Memory B cell (primary cell): ENCODE measurements at places on chromosomes 6 and 20.

GRCh38 chr6:141989706-141989959 is 143.1 kb upstream of the GJE1 start:
- no peaks in the 10 kb centered on the region for H3K4me1 ChIP-seq
- DNase-seq = no peak
- H3K36me3 ChIP-seq = no peaks in the 10 kb centered on the region
- H3K27ac ChIP-seq = no peak overlapping the region
- H3K4me3 ChIP-seq = no peak overlapping the region
- no peaks in the 10 kb centered on the region for H3K27me3 ChIP-seq

- H3K27me3 ChIP-seq = no peaks in the 10 kb centered on the region
- H3K4me1 ChIP-seq = no peaks in the 10 kb centered on the region
- DNase-seq = no peak
Observed at GRCh38 chr6:101125380-101125971, 244.3 kb upstream of the ASCC3 start.

DNA sequence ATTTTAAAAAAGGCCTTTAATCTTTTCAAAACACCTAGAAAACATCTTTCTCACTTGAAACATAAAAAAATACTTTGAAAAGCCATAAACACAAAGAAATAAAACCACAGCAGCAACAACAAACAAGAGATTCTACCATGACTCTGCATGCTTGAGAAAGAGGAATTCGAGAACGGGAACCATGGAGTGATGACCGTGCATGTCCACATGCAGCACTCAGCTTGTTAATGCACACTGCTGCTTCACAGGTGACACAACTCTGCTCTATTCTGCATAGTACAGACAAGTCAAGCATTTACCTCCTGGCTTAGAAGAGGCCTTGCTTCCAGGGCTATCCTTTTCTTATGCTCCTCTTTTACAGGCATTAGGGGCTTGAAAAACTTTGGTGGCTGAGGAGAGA is 64.9 kb upstream of the NUP153 start:
- no peaks in the 10 kb centered on the region for H3K27me3 ChIP-seq
- H3K4me3 ChIP-seq = no peak overlapping the region
- no peaks in the 10 kb centered on the region for H3K4me1 ChIP-seq
- no peak overlapping the region for H3K27ac ChIP-seq
- DNase-seq = no peak

DNA sequence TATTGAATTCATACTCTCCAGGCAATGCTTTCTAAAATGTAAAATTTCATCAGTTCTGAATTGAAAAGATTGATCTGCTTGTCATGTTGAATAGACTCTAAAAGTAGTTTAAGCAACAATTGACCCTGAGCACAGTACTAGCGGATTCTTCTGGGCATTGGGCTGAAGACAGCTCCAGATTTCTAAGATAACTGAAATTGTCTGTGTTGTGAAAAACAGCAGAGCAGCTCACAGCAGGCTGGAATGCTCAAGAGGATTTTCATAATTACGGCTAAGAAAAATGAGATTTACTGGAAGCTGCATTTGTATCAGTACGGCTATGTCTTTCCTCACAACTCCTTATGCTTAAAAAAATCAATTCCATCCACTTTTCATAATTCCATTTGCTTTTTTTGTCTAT is 373.7 kb downstream of the HACE1 start:
- DNase-seq = no peak
- no peaks in the 10 kb centered on the region for H3K4me1 ChIP-seq
- H3K27me3 ChIP-seq = no peaks in the 10 kb centered on the region
- H3K27ac ChIP-seq = no peak overlapping the region
- H3K36me3 ChIP-seq = no peaks in the 10 kb centered on the region
- no peak overlapping the region for H3K4me3 ChIP-seq

GRCh38 chr6:148203281-148203925 is 139.2 kb upstream of the SASH1 start:
- H3K27ac ChIP-seq = no peak overlapping the region
- H3K27me3 ChIP-seq = peaks cover 24% of the 10 kb centered on the region
- no peak overlapping the region for H3K4me3 ChIP-seq
- H3K36me3 ChIP-seq = peaks cover 3% of the 10 kb centered on the region

DNA sequence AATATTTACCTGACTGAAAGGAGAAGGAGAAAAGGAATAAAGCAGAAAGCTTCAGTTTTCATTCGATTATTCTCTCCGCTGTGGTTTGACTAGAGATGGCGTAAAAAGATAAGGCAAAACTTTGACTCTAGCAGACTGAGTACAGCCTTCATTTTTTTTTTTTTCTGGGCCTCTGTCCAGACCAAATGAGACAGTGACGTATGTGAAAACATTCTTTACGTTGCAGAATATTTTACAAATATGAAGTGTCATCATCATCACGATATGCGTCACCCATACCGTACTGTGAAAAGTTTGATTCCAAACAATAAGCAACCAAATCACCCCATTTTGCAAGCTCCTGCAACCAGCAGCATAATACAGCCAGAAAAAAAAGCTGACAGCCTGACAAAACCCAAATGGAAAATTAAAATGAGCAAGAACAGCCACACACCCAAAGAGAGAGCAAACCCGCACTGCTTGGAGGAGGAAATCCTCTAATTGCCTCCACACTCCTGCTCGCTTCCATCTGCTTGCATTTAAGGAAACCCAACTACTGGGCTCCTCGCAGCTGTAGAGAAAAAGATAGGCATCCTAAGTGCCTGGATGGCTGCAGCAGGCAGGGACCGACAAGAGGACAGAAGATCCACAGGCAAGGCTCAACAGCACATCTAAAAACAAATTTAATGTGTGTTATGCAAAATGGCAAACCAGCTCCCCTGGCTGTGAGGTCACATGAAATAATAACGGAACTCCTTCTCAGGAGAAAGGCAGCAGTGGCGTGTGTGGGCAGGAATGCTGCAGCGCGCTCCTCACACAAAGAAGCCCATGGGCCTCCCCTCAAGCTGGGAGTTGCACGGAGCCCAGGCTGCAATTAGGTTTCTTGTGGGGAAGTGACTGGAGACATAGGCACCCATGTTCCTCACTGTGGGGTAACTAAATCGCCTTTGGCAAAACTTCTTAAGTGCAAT is 113.1 kb downstream of the FYN start:
- no peaks in the 10 kb centered on the region for H3K27me3 ChIP-seq
- H3K36me3 ChIP-seq = peaks cover 15% of the 10 kb centered on the region
- no peak overlapping the region for H3K4me3 ChIP-seq
- DNase-seq = no peak
- H3K4me1 ChIP-seq = peaks cover 43% of the 10 kb centered on the region
